Neural progenitor cell (in vitro differentiated cells): ENCODE measurements at places on chromosomes 2 and 18. TPM values are rescaled to one million over a fixed set of nuclear protein-coding genes. Genes with fewer than 3 reads are reported as not detected.
A peak's percentile ranks its signal among the peaks of the same experiment; 100 is the strongest.

Gene PLB1
- total RNA-seq = 0.12 TPM in 1 of 2 replicates, not detected in the other

Gene ABCG5
- total RNA-seq = not detected in 2 replicates

Gene FBXO36
- 9.5 and 13.1 TPM in 2 replicates for total RNA-seq

Gene TEX51
- total RNA-seq = not detected in 2 replicates

DNA sequence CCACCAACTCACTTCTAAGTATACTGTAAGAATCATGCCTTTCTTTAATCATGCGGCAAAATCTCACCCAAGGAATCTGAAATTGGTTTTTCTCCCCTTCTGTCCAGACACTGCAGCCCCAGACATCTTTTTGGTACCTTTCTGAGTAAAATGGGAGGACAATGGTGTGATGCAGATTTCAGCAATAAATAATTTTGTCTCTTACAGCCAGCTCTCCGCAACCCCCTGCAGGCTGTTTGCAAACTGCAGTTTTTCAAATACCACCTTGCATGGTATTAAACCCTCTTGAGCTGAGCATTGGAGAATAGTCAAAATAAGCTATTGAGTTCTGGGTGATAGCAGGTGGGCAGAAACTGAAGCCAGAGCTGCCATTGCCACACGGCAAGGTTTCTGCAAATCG is 32.2 kb downstream of the GPR39 start:
- peak; percentile 48 for DNase-seq
- no peaks in the 10 kb centered on the region for H3K36me3 ChIP-seq
- no peak overlapping the region for H3K27ac ChIP-seq
- H3K4me1 ChIP-seq = no peaks in the 10 kb centered on the region
- H3K4me3 ChIP-seq = no peak overlapping the region

DNA sequence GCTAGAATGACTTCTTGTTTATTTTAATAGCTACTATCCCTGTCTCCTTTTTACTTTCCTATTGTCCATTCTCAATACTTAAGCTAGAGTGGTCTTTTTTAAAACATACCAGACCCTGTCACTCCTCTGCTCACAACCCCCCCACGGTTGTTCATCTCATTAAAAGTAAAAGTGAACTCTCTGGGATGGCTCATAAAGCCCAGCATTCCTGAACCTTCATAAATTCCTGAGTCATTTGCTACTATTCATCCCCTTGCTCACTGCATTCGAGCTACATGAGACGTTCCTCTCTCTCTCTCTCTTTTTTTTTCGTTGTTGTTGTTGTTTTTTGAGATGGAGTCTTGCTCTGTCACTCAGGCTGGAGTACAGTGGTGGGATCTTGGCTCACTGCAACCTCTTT is 148.7 kb upstream of the DSEL start:
- H3K27me3 ChIP-seq = no peaks in the 10 kb centered on the region
- H3K27ac ChIP-seq = no peak overlapping the region
- peaks cover 4% of the 10 kb centered on the region for H3K4me1 ChIP-seq
- H3K36me3 ChIP-seq = no peaks in the 10 kb centered on the region

GRCh38 chr2:43044093-43044681 is 182.2 kb downstream of the ZFP36L2 start:
- H3K27me3 ChIP-seq = no peaks in the 10 kb centered on the region
- H3K36me3 ChIP-seq = no peaks in the 10 kb centered on the region
- peaks cover 39% of the 10 kb centered on the region for H3K4me1 ChIP-seq

DNA sequence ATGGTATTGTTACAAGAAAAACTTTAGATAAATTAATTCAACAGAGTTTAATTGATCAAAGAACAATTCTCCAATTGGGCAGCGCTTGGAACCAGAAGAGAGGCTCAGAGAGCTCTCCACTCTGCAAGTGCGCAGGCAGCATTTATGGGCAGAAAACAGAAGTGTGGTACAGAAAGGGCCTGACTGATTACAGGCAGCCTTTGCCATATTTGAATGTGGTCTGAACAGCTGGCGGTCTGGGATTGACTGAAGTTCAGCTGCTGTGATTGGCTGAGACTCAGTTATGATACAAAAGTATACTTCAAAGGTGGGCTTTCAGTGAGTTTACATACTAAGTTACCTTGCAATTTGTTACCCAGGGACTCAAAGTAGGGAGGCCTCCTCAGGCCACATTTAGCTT is 301.3 kb upstream of the ID2 start:
- no peak for DNase-seq
- H3K36me3 ChIP-seq = no peaks in the 10 kb centered on the region
- H3K27ac ChIP-seq = no peak overlapping the region
- H3K4me3 ChIP-seq = no peak overlapping the region

DNA sequence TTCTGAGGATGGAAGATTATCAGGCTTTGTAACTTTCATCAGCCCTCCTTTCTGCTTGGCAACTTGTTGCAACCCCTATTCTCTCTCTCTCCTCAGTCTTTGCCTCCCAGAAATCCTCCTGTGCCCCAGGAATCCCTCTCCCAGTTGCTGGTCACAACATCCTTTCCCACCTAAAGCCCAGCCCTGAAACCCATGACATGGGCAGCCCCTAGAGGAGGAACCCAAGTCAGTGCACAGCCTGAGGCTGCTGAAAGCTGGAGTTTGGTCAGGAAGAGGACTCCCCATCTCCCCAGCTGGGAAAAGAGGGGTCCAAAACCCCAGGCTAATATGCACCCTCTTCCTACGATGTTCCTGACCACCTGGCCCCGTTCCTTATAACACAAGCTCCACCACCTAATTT is 29.5 kb downstream of the PKDCC start:
- no peak overlapping the region for H3K27ac ChIP-seq
- H3K36me3 ChIP-seq = no peaks in the 10 kb centered on the region
- no peak overlapping the region for H3K4me3 ChIP-seq
- peaks cover 10% of the 10 kb centered on the region for H3K4me1 ChIP-seq

GRCh38 chr2:8116661-8117060 is 565.2 kb upstream of the ID2 start:
- no peaks in the 10 kb centered on the region for H3K36me3 ChIP-seq
- no peak overlapping the region for H3K4me3 ChIP-seq
- H3K27me3 ChIP-seq = no peaks in the 10 kb centered on the region
- H3K27ac ChIP-seq = no peak overlapping the region

DNA sequence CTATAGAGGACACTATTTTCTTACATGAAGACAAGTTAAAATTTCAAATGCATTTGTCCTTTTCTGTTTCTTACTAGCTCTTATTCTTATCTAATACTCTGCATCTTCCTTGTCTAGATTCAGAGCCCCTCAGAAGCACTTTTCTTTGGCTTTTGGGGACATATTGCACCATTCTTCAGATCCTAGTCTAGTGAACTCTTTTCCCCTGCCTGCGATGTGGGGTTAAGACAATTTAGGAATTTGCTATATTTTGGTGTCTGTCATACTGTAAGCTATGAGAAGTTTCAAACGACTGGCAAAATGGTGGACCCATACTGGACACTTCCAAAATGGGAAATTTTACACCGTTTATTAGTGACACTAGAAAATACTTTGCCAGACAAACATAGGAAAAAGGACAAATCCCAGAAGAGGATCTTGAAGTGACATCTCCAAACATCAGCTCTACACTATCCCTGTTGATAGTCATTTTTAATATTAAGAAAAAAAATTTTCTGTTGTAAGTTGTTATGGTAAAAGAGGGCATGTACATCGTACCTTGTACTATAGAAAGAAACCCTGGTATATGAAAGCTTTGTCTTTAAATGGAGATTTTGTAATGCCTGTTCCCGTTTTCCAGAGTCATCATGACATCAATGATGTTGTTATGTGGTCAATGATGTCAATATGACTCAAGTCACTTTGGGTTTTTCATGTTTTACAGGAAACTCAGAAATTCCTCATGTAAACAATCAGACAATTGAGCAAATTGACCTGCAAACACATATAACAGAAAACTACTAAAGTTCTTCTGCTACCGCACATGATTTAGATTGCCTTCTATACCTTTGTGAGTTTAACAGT is 4.4 kb upstream of the KYNU start:
- H3K36me3 ChIP-seq = no peaks in the 10 kb centered on the region
- H3K4me1 ChIP-seq = no peaks in the 10 kb centered on the region
- no peaks in the 10 kb centered on the region for H3K27me3 ChIP-seq
- DNase-seq = no peak
- H3K4me3 ChIP-seq = no peak overlapping the region
- no peak overlapping the region for H3K27ac ChIP-seq

DNA sequence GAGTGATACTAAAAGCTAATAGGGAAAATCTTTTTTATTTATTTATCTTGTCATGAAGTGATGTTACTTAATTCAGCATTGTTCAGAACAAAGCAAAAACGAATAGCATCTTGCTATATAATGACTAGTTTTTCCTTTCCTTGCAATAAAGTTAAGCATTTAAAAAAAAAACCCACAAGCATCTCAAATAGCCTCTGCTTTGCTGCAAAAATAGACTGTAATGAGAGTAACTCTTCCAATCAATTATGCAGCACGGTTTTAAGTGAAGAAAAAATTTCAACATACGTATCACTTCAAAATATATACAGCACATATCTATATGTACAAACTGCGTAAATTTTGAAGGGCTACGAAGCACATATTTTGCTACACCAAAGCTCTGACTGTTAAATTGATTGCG is 153.3 kb upstream of the VRK2 start:
- DNase-seq = no peak
- H3K27me3 ChIP-seq = no peaks in the 10 kb centered on the region
- H3K4me1 ChIP-seq = no peaks in the 10 kb centered on the region
- no peaks in the 10 kb centered on the region for H3K36me3 ChIP-seq
- H3K4me3 ChIP-seq = no peak overlapping the region

DNA sequence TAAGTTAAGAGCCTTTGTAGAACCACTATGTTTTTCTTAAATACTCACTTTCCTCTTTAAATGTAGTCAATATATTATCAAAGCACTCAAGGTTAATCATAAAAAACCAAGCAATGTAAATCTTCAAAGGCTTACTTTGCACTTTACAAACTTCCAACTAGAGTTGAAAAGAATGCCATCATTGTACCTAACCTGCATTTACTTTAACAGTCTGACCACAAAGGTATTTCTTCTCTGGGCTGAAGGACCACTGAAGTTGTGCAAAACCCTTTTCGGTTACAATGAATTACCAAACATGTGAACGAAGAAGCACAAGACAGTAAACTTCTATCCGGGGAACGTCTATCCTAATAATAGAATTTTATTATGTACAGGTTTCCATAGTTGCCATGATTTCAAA is 3.0 kb downstream of the HNRNPLL start:
- DNase-seq = no peak
- no peaks in the 10 kb centered on the region for H3K27me3 ChIP-seq
- H3K4me3 ChIP-seq = peak overlapping the region; percentile 95
- peaks cover 28% of the 10 kb centered on the region for H3K4me1 ChIP-seq
- H3K27ac ChIP-seq = no peak overlapping the region
- H3K36me3 ChIP-seq = no peaks in the 10 kb centered on the region

GRCh38 chr2:88657131-88657530 is 29.9 kb upstream of the EIF2AK3 start:
- no peak overlapping the region for H3K4me3 ChIP-seq
- no peaks in the 10 kb centered on the region for H3K4me1 ChIP-seq
- H3K27ac ChIP-seq = no peak overlapping the region
- no peaks in the 10 kb centered on the region for H3K36me3 ChIP-seq

DNA sequence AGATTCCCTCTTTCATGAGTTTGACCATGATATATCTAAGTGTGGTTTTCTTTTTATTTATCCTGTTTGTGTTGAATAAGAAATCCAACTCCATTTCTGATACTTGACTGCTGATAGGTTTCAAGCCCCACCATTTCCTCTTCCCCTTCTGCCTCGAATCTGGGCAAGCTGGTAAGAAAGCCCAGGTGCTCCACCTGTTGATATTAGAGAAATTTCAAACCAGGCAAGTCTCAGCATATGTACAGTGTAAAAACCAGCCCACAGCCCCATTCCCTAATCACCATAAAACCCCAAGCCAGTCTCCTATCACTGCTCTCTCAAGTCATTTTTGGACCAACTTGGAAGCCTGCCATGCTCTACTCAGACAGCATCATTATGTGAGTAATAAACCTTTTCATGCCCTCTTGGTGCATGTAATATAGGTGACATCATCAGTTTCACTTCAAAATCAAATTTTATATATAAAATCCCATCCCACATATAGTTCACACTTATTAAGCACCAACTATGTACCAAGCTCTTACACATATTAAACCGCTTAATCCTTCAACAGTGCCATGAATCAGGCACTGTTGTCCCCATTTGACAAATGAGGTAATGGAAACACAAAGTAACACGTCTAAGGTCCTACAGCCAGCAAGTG is 46.6 kb downstream of the SMAD2 start:
- H3K27me3 ChIP-seq = no peaks in the 10 kb centered on the region
- no peaks in the 10 kb centered on the region for H3K4me1 ChIP-seq
- no peak overlapping the region for H3K27ac ChIP-seq
- H3K4me3 ChIP-seq = no peak overlapping the region

DNA sequence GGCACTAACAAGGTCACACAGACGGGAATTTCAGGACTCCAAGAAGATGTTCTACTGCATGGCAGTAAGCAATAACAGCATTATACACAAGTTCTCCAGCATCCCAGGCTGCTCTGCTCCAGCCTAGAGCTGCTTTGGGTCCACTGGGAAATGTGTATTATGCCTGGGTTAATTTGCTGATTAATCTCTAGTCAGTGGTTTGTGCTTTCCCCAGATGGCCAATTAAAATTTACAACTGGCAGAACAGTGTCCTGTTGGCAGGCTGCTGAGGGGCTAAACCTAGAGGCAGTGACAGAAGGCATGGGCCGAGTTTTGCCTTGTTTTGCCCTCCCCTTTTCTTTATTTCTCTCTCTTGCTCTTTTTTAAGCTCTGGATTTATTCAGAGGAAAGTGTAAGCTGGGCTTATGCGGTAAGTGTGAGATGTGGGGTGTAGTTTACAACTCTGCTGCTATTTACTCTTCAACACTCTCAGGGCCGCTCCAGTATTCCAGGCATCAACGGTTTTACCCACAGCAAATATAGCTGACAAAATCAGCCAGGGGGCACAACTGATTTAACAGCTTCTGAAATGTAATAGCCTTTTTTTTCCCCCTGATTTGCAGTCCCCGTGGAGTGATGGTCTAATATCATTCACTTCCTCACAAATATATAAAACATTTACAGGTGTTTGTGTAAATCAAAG is 348.0 kb downstream of the GPD2 start:
- H3K4me3 ChIP-seq = no peak overlapping the region
- no peaks in the 10 kb centered on the region for H3K36me3 ChIP-seq
- DNase-seq = no peak
- H3K27me3 ChIP-seq = no peaks in the 10 kb centered on the region
- H3K4me1 ChIP-seq = no peaks in the 10 kb centered on the region

GRCh38 chr2:55862673-55863390 is 60.8 kb downstream of the EFEMP1 start:
- no peak overlapping the region for H3K27ac ChIP-seq
- no peaks in the 10 kb centered on the region for H3K36me3 ChIP-seq
- no peak for DNase-seq
- no peaks in the 10 kb centered on the region for H3K27me3 ChIP-seq
